ENCODE measurements at places on chromosomes 2 and 18.

- no peak for DNase-seq
Observed at GRCh38 chr18:45999536-45999935, 32.4 kb upstream of the EPG5 start.

DNA sequence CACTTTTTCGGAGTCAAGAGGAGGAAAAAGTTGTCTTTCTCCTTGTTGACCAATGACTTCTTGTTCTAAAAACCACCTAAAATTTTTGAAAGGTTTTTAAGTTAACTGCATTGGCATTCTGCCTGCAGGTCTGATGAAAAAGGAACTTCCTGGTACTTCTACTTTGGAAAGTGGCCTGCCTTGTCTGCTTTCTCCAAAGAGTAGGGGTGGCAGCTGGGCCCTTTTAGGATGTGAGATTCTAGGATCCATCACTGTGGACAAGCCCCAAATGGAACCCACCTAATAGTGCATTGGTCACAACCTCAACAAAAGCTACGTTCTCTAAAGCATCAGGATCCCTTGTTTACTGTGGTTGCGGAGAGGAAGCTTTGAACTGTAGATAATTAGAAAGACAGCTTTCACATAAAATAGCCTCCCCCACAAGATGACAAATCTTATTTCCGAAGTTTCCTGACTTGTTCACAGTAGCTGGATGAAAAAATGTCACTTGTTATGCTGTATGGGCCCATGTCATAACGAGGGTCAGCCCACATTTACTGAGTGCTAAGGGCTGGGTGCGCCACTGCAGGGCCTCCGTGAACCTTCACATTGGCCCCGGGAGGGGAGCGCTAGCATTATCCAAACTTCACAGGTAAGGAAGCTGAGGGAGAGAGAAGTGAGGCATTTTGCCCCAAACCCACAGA lies 17.4 kb downstream of the ASPRV1 start:
- DNase-seq = no peak

- no peak for DNase-seq
Observed at GRCh38 chr2:41355794-41356193, 692.0 kb upstream of the PKDCC start.

- no peak for DNase-seq
Observed at GRCh38 chr2:158546412-158547144, 89.8 kb downstream of the PKP4 start.

GRCh38 chr2:40384233-40384632 lies 67.7 kb downstream of the SLC8A1 start:
- DNase-seq = no peak

DNA sequence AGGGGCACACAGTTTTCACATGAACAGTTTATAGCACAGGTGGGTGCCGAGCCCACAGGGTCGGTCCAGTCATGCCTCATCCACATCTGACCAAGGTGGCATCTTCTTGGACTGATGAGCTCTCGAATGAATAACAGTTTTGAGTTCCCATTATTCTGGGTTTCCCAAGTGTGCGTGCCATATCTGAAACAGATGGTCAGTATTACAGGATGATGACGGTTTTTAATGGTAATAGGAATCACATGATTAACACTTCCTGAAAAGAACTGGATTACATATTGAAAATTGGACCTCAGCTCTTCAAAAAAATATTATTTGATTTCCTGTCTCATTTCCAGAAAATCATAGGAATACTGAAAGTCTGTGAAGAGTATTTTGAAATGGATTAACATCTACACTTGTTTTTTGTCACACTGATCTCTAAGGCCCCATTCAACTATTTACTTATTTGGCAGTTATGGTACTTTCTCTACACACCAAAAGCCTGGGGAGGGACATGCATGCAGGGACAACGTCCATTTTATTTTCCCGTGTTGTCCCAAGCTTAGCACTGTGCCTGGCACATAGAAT lies 22.2 kb upstream of the NAB1 start:
- no peak for DNase-seq

DNA sequence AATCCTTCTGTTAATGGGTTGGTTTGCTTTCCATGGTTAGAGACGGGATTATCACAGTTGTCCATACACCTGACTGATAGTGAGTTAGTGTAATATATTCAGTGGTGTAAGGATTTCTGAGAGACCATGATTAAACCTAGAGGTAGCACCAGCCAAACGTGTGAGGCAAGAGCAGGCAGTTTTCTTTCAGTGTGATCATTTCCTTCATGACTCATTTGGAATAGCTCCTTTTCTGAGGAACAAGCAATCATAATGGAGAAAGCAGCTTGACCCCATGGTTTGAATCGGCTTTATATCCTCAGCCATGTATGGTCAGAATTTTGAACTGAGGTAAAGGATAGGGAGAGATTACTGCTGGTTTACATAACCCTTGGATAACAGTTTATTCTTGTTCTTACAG lies 2.9 kb downstream of the MXD1 start:
- DNase-seq = no peak

DNA sequence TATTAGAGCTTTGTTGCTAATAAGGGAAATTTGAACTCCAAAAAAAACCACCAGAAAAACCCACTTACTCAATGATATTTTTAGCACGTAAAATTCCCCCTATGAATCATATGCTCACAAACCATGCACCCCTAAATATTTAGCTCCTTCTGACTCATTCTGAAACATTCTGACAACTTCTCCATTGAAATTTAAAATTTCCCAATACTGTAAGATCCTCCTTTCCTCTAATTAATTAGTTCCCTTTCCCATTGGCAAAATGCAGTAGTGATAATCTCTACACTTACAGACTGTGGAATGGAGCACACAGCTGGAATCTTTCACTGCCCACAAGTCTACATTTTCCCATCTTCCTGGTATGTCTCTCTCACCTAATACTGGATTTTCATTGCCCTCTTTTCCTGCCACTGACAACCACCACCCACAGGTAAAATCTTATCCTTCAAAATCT lies 215.8 kb upstream of the ACVR2A start:
- DNase-seq = no peak

DNA sequence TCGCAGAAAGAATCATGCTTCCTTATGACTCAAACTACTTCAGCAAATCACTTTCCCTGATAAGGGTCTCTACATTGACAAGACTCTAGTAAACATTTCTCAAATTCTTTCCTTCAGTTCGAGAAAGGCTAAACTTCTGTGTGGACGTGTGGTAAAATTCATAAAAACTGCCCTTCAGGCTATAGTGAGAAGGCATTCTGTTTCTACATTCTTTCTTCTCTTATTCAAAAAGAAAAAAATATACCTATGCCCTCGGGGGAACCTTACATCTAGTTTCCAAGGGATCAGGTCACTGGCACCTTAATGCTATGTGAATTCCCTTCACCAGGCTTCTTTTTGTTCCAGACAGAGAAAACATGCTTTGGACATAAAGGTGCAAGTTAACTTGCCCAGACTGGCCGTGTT lies 4.9 kb downstream of the VIT start:
- DNase-seq = no peak

GRCh38 chr2:44997963-44998362 lies 11.3 kb downstream of the SIX2 start:
- no peak for DNase-seq

GRCh38 chr2:236105955-236106607 lies 62.1 kb downstream of the GBX2 start:
- no peak for DNase-seq

DNA sequence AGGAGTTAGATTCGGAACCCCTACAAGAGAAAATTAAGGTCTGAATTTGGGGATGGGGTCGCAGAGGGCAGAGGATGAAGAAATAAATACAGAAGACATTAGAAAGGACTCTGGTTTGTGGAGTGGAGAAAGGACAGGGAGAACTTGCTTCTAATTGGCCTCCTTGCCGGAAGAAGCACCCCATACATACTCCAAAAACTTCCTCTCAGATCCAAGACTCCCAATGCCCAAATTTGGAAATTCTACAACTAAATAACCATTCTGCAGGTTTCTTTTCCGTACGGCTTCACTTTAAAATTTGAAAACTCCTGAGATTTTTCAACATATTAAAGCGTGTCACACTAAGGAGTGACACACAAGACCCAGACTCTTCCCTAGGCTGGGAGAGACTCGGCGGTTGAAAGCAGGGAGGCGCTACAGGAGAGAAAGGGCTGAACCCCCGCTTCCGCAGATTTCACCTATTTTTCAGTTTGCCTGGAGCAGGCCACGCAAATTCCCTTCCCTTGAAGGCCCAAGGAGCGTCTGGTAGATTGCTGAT lies 478 bp downstream of the CLHC1 start:
- DNase-seq = no peak

GRCh38 chr2:10253596-10254372 lies 48.9 kb upstream of the HPCAL1 start:
- DNase-seq = no peak

- no peak for DNase-seq
Observed at GRCh38 chr2:42796427-42797248, 4.3 kb upstream of the HAAO start.

GRCh38 chr2:148042219-148042618 lies 21.3 kb downstream of the MBD5 start:
- no peak for DNase-seq

DNA sequence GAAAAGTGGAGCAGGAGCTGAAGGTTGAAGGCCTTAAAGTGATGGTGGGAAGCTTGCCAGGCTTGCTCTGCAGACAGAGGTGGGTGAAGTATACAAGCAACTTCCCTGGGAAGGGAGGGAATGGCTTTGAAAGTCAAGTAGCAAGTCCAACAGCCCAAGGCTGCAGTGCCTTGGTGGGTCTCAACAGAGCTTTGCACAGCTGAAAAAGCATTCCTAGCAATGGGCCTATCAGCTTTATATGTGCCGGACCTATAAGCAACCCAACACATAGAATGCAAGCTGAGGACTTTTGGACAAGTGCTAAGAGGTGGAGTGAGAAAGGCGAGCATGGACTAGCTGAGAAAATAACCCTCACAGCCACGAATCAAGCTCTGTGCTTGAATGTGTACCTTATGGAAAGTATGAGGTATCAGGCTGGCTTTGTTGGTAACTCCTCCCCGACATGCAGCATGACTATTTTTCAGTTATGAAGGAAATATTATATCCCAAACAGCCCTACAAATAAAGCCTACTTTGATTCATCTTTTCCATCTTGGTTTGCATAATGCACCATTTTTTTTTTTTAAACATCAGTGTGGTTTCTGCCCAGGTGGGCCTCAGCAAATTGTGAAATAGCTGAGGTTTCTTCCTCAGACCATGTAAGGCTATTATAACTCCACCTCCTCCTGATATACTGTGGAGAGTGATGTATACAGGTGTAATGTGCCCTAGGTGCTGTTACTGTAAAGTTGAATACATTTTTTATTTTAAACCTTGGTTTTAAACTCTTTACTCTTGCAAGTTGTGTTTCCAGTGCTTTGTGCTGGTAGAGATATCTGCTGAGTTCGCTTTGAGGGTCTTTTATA lies 241.4 kb upstream of the CXCR4 start:
- no peak for DNase-seq

- DNase-seq = peak; percentile 13
Observed at GRCh38 chr2:126657148-126657635, 1.2 kb downstream of the GYPC start.

DNA sequence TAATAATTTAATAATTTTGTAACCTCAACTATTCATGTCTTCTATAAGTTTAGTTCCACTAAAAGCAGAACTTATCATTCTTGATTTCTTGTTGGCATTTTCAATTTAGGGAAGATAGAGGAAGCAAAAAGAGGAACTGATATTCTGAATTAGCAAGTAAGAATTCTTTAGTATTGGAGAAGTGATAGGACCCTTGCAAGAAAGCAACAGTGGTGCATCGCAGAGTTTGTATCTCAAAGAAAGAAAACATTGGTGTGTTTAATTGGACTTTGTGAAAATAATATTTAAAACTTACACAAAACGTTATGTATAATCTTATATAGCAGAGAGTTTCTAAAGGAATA lies 36.5 kb upstream of the TNFRSF11A start:
- DNase-seq = no peak

GRCh38 chr2:37877457-37878315 lies 47.4 kb upstream of the RMDN2 start:
- DNase-seq = peak; percentile 57

DNA sequence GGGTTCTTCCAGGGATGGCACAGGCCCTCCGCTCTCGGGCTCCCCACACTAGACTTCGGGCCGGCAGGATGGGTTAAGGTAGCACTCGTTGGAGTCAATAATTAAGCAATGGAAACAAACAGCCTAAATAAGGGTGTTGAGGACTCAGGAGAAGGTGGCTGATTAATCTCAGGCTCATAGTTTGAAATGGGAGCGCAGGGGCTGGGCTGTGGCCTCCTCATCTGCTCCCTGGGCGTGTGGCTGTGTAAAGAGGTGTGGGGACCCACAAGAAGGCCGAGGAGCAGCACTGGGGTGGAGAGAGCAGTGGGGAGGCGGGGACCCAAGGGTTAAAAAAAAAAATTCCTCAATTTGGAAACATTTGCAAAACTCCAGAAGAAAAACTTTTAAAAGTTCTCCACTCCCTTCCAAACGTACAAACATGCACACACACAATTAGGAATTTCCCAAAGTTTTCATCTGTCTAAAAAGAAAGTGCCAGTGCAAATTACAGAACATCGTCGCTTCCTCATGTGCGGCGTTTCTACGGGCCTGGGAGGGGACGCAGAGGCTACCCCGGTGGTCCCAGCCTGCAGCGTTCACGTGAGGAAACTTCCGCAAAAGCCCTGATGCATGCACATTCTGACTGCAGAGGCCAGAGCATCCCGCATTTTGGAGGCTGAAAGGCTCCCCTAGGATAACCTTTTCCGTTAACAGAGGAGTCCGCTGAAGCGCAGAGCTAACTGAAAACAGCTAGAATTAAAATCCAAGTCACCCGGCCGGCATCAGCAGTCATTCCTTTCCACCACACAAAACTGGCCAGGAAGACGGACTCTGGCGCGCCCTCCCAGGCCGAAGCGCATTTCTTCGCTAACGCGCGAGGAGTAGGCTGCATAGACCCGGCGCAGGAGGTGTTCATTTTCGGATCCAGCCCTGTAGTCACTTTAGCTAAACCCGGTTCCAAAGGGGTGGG lies 1.0 kb upstream of the TUBB6 start:
- DNase-seq = no peak

DNA sequence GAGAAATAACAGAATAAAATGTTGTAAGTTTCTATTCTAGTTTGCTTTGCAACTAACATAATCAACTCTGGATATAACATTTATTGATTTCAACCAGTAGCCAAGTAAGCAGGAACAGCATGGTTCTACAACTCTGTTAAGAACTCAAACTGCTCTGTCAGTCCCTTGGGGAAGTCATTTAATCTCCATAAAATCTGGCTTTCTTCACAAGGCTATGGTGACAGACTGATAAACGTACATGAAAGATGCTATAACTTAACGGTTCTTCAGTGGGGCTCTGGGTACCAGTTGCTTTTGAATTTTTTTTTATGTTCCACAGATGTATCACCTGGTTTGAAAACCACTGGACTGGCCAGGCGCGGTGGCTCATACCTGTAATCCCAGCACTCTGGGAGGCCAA lies 10.3 kb downstream of the PSME4 start:
- DNase-seq = no peak
